Activated T-helper 1 cell treated with Interleukin-2 at 50 U/mL for 16 hours (primary cell): ENCODE measurements at places on chromosomes 12 and 14.
A peak's percentile ranks its signal among the peaks of the same experiment; 100 is the strongest.

GRCh38 chr12:49068879-49069506 lies 786 bp downstream of the RHEBL1 start:
- no peak for DNase-seq

- no peak for DNase-seq
Observed at GRCh38 chr12:62006076-62006732, 254.0 kb upstream of the USP15 start.

- DNase-seq = no peak
Observed at GRCh38 chr12:52759218-52759617, 17.9 kb downstream of the KRT76 start.

- DNase-seq = no peak
Observed at GRCh38 chr14:39956372-39956771, 524.1 kb upstream of the FBXO33 start.

GRCh38 chr12:14280921-14281320 lies 84.6 kb upstream of the ATF7IP start:
- DNase-seq = no peak

DNA sequence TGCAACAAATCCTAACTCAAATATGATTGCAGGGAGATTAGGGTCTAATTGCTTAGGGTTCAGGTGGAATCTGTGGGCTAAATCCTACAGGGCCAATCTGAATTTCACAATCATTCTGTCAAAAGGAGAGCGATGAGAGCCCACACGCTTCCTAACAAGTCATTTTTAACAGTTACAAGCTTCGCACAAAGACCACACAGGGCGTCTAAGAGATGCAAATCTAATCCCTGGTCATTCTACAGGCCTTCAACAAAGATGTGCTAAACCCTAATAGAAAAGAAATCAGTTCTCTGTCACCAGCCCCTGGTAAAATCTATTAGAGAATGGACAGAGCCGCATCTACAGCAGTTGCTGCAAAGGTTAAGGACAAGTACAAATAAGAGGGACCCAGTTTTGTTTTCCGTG lies 15.3 kb downstream of the NKX2-1 start:
- DNase-seq = no peak

DNA sequence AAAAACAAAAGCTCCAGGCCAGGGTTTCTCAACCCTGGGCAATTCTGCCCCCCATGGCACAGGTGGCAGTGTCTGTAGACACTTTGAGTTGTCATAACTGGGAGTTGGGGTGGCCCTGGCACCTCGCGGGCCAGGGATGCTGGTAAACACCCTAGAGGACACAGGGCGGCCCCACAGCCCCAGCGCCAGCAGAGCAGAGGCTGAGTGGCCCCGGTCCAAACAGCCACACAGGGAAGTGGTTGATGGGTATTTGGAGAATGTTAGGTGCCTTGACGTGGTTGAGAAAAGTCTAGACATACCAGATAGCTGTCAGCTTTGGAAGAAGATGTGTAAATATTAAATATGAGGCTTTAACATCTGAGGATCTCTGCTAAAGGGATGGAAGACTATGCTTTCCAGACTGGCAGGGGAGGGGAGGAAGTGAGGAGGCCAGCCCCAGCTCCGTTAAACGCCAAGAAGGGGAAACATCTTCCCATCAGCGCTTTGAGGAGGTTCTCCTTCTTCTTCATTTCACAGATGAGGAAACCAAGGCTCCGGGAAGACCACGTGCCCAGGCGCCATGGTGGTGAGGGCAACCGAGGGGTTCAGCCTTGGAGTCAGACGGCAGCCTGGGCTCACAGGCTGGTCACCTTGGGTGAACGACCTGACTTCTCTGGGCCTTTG lies 103.7 kb downstream of the SCARB1 start:
- DNase-seq = no peak

- no peak for DNase-seq
Observed at GRCh38 chr12:13602172-13602571, 379.2 kb downstream of the GRIN2B start.

DNA sequence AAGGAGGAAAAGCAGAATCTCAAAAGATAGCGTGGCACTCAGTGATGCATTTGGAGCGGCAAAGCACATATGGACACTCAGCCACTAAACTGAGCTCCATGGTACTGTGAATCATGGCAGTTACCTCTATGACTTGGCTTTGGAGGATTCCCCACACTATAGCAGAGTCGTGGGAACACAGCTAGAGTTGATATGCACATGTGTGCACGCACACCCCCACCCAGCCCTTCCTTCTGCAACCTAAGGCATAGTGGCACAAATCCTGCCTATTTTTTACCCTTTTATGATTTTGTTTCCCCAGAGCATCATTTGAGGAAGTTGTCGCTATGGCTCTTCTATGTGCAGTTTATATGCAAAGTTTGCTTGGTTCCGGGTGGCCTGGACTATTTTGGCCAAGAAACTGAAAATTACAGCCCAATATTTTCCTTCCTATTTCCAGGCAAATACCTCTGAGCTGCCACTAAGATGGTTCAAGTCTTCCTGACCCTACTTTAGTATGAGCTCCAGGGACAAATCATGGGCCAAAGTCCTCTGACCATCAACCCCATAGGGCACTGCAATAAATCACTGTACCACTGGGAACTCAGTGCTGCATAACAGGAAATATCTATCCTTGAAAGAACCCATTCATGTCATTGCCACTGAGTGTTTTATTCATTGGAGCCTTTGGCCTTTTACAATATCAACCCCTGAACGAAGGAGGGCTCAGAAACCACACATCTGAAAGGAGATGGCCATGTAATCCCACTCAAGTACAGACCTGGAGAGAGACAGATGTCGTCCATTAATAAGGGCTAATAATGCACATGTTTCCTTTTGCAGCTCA lies 177.5 kb downstream of the EGLN3 start:
- DNase-seq = no peak

DNA sequence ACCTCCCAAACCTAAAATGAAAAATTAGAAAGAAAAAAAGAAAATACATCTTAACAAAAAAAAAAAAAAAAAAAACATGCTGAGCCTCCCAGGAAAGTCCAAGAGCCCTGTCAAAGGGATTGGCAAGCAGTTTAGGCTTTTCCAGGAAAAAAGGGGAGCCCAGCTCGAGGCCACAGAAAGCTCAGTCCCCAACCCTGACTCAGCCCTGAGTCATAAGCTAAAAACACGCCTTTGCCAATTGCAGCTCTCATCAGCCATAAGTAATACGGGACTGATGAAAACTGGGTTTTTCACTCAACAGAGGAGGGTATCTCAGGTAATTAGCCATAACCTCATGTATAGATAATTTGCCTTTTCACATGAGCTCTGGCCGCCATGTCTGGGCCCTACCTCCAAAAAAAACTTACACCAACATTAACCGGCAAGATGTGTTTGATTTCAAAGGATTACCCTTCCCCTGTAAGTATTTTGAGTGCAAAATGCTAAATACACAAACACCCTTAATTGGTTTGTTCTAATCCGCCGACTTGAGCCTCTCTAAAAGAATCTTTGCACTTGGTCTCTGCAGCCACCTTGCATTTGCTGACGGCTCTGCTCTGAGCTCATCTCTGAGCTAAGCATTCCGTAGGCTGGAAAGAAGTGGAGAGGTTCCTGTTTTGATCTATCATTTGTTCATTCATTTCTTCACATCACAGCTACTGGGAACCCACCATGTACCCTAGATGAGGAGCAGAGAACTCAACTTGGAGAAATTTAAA lies 319.2 kb downstream of the BCL11B start:
- no peak for DNase-seq

DNA sequence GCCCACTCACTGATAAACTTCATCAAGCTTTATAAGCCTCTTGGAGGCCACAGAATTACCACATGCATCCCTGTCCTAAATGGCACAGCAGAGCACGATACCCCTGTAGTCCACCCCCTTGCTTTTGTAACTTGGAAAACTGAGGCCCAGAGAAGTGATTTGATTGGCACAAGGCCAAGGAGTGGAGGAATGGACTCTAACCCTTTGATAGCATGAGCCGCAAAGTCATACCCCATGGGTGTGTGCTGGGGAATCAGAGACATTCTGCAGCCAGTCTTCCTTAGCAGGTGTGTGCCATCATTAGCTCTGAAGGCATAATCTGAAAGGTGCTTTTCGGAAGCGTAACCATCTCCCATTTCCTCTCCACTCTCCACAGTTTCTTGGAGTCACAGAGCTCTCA lies 28.5 kb upstream of the PWP1 start:
- DNase-seq = no peak

DNA sequence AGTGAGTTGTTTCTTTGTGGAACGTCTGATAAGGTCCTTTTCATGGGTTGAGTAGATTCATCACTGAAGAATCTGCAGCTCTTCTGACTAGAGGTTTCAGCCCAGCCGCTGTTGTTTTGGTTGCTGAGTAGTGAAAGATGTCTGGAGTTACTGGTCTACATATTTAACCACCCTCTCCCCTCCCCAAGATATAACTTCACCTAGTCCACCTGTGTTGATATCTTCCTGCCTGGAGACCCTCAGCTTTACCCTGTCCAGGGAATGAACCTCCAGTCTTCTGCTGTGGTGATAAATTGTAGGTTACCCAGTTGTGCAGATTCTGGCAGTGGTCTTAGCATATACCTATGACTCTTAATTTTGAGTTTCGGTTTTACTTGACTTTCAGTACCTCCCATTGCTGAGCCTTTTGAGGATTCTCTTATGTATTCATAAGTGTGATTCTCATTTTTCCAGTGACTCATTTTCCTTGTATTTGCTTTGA lies 62.9 kb downstream of the CCDC91 start:
- DNase-seq = no peak

GRCh38 chr12:94982456-94982855 lies 21.0 kb downstream of the NDUFA12 start:
- no peak for DNase-seq

GRCh38 chr12:4910502-4911315 lies 1.0 kb downstream of the KCNA1 start:
- no peak for DNase-seq

GRCh38 chr12:27332714-27333402 lies at the start of gene BMAL2:
TSS of gene BMAL2 (plus strand) at chr12:27332836. CDS start at chr12:27333073, 237 bp downstream.
- DNase-seq = peak; percentile 1

- peak; percentile 23 for DNase-seq
Observed at GRCh38 chr12:54958048-54958658, 26.4 kb downstream of the TESPA1 start.

DNA sequence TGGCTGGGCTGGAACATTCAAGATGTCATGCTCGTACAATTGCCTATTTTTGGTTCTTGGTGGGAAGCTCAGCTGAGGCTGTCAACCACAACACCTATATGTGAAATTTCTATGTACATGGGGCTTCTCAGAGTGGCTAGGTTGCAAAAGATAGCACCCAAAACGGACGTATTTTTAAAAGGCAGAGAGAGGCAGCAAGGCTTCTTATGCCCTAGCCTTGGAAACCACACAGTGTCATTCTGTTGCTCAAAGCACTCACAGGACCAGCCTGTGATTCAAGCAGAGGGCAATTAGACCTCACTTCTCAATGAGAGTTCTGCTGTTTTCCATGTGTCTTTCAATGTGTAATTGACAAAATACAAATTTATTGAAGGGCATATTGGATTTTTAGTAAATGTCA lies 134.0 kb downstream of the GXYLT1 start:
- no peak for DNase-seq

GRCh38 chr12:116934908-116935705 lies 24.4 kb downstream of the FBXW8 start:
- no peak for DNase-seq

DNA sequence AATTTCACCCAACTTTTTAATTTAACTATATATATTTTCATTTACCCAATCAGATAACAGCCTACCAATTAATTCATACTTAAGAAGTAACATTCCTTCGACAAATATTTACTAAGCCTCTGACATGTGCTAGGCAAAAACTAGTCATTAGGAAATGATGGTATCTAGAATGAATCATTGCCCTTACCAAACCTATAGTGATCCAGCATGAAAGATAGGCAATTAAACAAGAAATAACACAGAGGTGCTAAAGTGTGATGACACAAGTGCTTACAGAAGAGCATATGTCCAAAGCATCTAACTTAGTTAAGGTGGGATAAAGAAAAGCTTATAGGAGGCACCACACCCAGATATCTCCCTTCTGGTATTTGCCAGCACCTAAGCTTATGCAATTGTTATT lies 166.5 kb upstream of the RASSF8 start:
- DNase-seq = no peak

GRCh38 chr14:29672831-29673230 lies 254.8 kb downstream of the PRKD1 start:
- no peak for DNase-seq

DNA sequence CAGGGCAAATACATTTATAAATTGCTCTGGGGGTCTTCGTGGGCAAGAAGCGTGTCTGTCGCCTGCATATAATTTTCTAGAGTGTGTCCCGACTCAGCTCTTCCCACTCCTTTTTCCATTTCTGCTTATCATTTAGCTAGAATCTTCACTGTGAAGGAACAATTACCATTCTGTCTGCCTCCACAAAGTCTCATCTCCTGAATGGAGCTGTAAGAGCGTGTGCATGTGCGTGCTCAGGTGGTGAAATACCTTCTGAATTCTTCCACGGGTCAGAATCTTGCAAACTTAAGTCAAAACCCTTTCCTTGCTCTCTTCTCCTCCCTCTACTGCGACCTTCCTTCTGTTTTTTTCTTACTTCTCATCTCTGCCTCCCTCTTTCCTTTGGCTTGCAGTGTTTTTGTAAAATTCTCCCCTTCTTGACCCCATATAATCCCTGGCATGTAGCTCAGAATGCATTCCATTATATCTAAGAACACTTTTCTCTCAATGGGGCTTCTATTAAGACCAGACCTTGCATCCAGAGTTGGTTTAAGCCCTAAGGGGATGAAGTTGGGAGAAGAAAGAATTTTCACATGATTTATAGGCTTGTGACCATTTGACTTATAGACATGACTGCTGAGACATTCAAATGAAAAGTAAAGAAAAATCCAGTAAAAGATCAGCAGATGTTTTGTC lies 25.0 kb upstream of the GSG1 start:
- no peak for DNase-seq

DNA sequence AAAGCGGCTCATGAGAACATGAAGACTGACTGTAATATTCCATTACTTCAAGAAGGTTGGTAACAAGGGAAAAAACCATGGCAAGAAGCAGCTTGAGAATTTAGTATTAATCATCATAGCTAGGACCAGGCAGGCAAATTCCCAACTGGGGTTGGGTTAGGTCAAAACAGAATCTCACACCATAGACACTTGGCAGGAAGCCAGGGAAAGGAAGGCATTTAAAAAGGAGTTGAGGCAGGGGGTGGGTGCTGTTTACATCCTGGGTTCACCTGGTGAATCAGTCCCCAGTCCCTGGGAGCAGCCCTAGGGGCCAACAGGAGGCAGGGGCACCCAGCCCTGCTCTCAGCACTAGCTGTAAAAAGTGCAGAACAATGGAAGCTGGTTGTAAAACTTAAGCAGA lies 108.6 kb downstream of the EGLN3 start:
- DNase-seq = no peak

DNA sequence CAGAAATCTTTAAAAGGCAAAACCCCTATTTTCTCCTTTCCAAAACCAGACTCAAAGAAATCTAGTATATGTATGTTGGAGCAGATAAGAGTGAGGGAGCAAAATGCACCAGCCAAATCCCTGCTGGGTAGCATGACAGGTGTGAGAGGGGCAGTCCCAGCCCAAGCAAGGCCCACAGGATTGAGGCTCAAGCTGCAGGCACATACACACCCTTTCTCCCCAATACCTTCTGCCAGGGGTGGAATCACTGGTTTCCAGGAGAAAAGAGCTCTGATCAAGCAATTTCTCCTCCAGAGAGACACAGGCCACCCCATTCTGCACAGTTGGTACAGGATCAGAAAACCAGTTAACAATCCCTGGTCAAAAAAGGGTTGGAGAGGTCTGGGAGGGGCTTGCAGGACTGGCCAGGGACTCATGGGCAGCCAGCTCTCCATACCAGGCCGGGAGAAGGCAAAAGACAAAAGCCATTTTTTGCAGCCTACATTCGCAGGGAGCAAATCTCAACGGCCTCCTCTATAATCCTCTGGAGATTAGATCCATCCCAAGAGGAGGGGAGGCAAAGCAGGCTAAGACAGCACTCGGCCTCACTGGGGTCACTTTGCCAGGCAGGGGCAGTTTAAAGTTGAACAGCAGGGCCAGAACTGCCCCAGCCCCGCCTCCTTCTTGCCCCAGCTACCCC lies 2.1 kb downstream of the KMT2D start:
- DNase-seq = no peak
